ENCODE measurements at places on chromosomes 3 and 15. TPM values are rescaled to one million over a fixed set of nuclear protein-coding genes. Genes with fewer than 3 reads are reported as not detected.

DNA sequence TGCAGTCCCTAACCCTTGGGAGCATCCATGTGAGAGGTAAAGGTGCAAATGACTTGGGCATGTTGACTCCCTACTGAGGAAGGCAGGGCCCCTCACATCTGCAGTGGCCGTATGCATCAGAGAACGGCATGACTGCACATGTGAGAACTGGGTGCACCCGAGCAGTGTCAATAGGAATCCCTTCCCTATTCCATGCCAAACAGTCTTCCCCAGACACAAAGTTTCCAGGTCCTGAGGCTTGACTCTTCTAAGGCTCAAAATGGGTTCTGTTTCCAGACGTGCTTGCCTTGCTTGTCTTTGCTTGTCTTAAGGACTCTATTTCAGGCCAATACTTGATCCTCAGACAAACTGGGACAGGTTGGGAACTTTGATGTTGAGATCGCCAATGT lies 20.5 kb upstream of the ANPEP start:
- no peak for DNase-seq

The SERINC4 gene
- total RNA-seq, result 0.44 TPM

The ABHD6 gene
- total RNA-seq, result 1.9 TPM

DNA sequence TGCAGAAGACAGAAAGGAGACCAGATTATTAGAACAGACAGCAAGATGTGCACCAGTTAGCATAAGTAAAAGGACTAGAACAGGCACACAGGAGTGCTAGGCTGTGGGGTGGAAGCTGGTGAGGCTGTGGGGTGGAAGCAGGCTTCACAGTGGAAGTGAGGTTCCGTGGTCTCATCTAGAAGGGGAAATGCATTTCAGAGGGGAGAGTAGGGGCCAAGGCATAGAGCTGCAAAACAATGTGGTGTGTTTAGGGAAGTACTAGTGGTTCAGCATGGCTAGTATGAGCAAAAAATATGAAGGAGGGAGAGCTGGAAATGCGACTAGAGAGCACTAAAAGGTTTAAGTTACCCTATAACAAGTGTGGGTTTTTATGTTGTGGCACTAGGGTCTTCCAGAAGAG lies 6.5 kb downstream of the POPDC2 start:
- no peak for DNase-seq

GRCh38 chr3:169147238-169148008 lies 516.1 kb downstream of the MECOM start:
- peak; percentile 1 for DNase-seq

- peak; percentile 63 for DNase-seq
These were observed 182.4 kb downstream of the CBLB start for GRCh38 chr3:105686278-105686897.

The SCAANT1 gene
- total RNA-seq, result not detected

The MASP1 gene
- not detected for total RNA-seq

GRCh38 chr3:178545337-178545736 lies 9.1 kb downstream of the KCNMB2 start:
- DNase-seq, result no peak

The BRK1 gene
- total RNA-seq, result 31.5 TPM

DNA sequence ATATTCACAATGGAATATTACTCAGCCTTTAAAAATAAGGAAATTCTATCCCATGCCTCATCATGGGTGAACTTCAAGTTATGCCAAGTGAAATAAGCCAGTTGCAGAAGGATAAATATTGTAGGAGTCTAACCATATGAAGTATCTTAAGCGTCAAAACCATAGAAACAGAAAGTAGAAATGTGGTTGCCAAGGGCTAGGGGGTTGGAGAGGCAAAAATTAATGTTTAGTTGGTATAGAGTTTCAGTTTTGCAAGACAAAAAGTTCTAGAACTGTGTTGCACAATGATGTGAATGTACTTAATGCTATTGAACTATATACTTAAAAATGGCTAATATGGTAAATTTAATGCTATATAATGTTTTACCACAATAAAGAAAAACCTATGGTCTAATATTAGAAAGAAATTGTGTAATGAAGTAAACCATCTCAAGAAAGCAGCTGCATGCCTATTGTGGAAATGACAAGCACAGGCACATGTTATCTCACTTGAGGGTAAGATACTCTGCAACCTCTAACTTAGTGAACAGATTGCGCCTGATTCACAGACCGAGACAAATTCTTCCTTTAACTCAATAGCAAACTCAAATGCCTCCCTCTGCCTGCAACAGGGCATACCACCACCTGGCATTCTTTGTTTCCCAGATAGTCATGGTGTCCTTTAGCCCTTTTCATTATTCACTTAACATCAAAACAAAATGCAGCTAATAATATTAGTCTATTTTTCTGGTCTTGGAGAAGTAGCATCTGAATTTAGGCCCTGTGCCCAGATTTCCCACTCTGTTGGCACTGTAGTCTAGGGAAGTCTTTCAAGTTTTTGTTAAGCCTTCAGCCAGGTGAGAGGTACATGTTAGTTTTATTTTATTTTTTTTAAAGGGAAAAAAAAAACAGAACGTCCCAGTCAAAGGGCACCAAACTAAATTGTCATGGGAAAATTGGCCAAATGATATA lies 80.2 kb upstream of the ACP3 start:
- DNase-seq, result no peak

- DNase-seq, result no peak
These were observed 16.4 kb downstream of the CCR1 start for GRCh38 chr3:46191730-46192129.

DNA sequence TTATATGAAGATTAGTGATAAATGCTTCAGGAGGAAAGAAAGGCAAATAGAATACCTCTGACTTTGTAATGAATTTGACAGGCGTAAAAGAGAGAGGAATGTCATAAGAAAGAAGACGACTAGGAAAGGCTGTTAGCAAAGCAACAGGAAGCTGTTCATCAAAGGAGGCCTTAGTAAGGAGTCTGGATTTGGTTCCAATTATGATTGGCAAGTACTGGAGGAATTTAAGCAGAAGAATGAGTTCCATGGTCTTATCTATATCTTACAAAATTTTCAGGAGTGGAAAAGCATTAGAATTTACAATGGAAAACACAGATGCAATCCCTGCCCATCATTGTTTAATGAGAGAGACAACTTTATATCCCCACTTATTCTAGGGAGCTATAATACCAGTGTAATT lies 13.8 kb downstream of the PLSCR1 start:
- DNase-seq, result no peak

DNA sequence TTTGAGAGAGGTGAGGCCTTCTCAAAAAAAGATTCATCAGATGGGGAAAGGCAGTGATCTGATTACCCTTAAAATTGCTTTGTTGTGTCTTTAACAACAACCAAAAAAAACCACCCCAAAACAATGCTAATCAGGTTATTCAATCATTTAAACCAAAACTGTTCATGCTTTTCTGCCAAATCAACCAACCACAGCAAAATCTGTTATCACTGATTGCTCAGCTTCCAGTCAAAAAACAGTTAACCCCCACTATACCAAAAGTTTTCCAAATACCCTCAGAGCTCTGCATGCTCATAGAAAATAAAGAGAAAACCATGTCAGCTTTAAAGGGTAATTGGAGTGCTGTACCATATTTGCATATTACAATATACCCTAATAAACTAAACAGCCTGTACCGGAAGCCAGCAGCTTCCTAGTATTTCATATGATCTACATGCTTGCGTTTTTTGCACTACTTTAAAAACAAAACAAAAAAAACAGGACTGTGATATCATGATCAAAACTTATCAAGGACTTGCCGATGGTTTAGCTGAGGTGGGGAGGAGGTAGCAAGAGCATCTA lies 22.8 kb downstream of the SATB1 start:
- no peak for DNase-seq

- DNase-seq, result no peak
These were observed 43.0 kb upstream of the TLE3 start for GRCh38 chr15:70140543-70141375.

The PLA2G4E gene
- total RNA-seq, result not detected

The TMOD2 gene
- 5.1 TPM for total RNA-seq

DNA sequence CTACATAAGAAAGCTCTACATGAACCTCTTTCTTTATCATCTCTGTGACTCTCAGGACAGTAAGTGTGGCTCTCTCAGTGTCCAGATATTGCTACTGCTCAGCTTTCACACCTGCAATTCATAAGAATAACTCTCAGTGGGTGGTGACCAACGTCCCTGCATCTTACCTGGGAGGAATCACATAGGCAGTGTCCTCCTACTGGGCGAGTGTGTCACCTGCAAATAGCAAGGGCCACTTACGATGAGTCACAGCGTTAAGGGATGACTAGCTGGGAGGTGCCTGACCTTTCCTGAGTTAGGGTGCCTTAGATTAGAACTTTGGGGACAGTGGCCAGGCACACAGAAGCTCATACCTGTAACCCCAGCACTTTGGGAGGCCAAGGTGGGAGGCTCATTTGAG lies 90.8 kb upstream of the C3orf80 start:
- no peak for DNase-seq

The LMAN1L gene
- not detected for total RNA-seq

DNA sequence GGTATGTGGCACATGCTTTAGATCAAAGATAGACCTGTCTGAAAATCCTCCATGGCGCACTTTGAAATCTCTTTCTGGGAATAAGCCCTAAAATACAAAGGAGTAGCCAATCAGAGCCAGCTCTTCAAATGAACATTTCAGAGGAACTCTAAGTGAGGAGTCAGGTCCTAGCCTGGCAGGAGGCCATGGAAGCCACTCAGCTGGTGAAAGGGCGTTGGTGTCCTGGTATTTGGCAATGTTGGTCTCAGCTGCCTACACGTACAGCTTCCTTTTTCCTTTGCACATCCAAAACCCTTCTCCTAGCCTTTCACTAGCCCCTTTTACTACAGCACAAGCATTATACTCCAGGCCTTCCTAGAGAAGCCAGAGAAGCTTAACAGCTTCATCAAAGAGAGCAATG lies 5.5 kb downstream of the WDR73 start:
- DNase-seq, result no peak

The RASGRF1 gene
- not detected for total RNA-seq

The CRTAP gene
- total RNA-seq, result 21.7 TPM

- no peak for DNase-seq
These were observed 26.2 kb downstream of the NME9 start for GRCh38 chr3:138303474-138303873.

The CYP19A1 gene
- not detected for total RNA-seq

DNA sequence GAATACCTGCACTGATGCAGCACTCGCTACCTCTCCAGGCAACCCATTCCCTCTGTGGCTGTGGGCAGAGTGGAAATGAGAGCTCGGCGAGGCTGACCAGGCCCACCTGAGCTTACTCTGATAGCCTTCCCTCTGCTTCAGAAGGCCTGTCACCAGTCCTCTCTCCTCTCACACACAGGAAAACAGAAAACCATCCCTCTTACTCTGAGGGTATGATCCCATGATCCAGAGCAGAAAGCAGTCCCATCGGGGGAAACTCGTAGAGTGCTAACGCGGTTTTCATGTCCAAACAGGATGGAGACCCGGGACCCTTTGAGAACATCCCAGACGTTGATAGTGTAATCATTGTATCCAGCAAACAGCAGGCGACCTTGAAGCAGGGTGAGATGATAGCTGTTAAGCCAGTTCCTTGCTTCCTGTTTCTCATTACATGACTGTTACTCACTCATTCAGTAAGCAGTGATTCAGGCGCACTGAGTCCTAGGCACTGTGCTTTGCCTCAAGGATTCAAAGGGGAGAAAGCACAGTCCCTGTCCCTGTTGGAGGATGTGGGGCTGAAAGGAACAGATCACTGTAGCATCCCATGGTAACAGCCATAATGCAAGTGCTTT lies 11.8 kb upstream of the BCL2L10 start:
- DNase-seq, result no peak

DNA sequence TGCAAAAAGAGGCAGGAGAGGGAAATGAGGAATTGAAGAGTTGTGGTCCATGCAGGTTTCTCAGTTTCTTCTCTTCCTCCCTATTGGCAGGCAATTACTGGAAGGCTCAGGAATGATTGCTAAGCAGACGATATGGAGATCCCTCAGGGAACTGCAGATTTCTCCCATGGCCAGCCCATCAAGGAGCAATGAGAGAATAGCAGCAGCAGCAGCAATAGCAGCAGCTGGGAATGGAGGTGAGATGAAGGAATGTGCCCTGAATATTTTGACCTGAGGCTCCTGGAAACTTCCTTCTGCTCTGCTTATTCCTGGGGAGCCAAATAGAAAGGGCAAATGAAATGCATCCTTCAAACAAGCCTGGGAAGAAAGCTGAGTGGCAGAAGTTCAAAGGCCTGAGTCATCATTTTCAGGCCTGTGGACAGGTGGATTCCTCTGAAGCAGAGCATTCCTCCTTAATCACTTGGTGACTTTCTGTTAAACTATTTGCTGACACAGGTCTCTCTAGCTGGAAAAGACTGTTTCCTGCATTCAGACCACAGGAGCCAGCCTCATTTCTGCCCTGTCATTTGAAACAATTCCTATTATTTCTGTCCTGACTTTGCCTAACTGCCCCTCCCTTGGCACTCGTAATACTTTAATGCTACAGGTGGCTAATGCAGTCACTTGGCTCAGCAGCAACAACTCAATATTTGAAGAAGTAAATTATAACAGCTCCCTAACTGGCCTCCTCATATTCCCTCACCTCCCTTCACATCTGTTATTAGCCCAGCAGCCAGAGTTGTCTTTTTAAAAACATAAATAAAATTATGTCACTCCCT lies 146.9 kb upstream of the GADL1 start:
- no peak for DNase-seq

GRCh38 chr15:64525828-64526530 lies 65.6 kb downstream of the ZNF609 start:
- DNase-seq, result no peak

The LIPC gene
- total RNA-seq, result 1.5 TPM

DNA sequence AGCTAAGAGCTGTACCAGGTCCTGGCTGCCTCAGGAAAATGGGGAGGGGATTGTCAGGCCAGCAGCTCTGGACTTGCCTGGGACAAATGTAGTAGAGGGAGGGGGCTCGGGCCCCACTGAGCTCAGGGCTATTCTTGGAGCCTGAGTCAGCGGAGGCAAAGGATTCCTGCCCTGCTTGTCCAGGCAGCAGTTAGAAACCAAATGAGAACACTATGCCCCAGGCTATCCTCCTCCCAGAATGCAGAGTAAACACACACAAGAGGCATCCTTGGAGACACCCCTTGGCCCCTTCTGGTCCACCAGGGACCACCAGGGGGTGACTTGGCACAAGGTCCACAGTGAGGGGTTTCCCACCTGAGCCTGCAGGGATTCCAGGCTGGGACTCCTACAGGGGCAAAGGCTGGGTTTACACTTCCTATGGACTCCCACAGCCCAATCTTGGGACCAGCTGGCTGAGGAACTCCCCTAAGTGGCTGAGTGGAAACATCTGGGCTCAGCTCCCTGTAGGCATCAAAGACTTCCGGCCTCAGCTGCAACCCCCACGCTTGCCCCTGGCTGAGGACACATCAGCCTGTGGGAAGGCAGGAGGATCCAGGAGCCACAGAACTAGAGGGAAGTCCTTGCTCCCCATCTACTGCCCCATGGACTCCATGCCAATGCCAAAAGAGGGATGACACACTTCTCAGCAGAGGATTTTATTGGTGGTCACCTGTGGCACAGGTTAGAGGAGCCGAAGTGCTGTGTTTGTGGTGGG lies 3.4 kb upstream of the COL7A1 start:
- no peak for DNase-seq

DNA sequence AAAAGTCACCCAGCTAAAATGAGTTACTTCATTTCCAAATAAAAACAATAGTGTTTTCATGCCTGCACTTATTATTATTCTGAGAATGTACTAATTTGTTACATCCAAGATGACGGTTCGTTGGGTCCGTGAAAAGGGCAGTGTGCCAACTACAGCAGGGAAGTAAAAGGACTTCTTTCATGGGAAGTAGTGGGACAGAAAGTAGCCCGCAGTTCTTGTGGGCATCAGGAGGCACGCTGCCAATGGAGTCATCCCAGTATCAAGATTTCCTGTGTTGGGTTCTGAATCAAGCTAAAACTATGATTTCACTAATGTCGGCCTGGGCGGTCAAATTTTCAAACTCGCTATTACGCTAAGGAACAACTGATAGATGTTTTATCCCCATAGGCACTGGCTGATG lies 254.5 kb upstream of the SOX2 start:
- no peak for DNase-seq

All from CD8-positive, alpha-beta T cell (primary cell).